ENCODE measurements at places on chromosomes 11 and 22.
A peak's percentile ranks its signal among the peaks of the same experiment; 100 is the strongest.

DNA sequence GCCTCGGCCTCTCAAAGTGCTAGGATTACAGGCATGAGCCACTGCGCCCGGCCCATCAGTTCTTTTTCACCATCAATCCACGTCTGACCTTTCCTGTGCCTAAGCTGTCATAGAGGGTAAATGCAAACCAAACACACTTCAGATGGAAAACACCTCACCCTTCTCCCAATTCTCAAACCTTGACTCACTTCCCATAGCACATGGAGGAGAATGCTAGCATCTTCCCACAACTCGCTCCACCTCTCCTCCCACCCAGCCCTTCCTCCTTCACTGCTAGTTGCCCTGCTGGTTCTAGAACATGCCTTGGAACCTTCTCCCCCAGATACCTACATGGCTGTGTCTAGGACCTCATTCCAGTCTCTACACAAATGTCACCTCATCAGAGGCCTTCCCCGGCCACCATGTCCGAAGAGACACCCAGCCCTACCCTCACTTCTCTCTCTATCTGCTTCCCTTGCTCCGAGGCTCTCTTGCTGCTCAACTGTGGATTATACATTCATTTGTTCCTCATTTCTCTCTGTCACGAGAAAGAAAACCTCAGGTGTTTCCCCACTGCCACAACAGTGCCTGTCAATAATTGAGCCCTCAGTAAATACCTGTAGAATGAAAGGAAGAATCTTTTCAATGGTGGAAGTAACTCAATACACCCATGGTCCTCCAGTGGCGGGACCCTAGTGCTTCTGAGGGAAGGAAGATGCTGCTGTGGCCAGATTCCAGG lies 21.3 kb upstream of the NCF4 start:
- DNase-seq: no peak

- DNase-seq: no peak
These were observed 430.0 kb downstream of the FAM181B start for GRCh38 chr11:82303671-82304070.

GRCh38 chr11:29534836-29535235 lies 482.0 kb downstream of the KCNA4 start:
- DNase-seq: no peak

DNA sequence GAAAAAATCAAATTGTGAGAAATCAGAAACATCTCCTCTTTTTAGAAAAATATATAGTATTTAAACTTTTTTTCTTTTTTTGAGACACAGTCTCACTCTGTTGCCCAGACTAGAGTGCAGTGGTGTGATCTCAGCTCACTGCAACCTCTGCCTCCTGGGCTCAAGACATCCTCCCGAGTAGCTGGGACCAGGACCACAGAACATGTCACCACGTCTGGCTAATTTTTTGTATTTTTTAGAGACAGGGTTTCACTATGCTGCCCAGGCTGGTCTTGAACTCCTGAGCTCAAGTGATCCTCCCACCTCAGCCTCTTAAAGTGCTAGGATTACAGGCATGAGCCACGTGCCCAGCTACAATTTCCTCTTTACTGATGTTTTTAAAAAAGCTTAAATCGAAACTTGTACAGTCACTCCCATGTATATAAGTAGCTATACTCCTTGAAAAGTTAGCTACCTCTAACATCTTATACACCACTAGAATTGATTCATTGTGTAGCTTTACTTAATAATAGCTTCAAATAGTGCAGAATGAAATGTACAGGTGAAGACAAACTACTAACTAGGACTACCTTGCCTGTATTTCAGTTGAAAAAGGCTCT lies 10.3 kb downstream of the EIF4G2 start:
- DNase-seq: no peak

DNA sequence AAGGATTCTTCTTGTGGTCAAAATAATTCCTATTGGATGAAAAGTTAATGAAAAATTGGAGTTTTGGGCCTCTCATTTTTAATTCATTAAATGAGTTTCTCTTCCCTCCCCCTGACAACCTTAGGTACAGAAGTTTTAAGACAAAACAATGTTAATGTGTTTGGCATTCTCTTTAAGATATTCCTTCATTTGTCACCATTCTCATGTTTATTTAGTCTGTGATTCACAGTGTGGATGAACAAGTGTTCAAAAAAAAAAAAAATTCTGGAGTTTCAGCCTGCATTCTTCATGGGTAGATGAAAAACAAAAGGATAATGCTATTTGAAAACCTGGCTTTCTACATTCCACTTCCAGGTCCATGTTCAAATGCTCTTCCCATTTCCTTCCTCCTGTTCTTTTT lies 172.6 kb upstream of the LUZP2 start:
- no peak for DNase-seq

GRCh38 chr11:76339221-76339620 lies 41.7 kb downstream of the THAP12 start:
- DNase-seq: no peak

- DNase-seq: peak; percentile 3
These were observed 546 bp downstream of the GNB1L start for GRCh38 chr22:19853879-19854777.

DNA sequence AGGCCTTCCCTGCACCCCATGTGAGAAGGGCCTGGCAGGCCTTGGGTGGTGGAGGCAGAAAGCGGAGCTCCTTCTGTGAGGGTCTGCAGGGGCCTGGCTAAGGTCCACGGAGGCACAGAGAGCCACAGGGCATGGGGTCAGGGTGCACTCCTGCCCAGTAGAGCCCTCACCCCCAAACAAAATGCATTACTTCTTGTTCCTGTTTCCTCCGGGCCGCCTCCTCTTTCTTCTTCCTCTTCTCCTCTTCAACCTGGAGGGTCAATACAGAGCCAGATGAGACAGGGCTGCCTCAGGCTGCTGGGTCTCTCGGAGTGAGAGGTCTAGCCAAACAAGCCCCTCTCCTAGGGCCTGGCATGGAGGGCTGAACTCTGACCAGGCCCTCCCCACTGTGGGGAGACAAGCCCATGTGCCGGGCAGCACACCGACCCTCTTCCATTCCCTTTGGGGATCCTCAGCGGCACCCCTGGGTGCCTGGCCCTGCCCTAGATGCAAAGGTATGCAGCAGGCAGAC lies 10.3 kb upstream of the NAP1L4 start:
- DNase-seq: no peak

DNA sequence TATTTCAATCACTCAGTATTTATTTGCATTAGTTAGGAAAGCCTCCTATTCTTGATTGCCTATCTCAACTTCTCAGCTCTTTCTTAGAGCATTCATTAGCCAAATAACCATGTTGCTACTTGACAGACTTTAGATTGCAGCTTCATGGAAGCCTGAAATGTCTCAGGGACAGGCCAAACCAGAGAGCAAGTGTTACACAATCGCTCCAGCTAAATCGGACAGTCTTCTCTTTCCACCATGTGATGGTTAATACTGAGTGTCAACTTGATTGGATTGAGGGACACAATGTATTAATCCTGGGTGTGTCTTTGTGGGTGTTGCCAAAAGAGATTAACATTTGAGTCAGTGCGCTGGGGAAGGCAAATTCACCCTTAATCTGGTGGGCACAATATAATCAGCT lies 106.5 kb upstream of the DRD2 start:
- no peak for DNase-seq

DNA sequence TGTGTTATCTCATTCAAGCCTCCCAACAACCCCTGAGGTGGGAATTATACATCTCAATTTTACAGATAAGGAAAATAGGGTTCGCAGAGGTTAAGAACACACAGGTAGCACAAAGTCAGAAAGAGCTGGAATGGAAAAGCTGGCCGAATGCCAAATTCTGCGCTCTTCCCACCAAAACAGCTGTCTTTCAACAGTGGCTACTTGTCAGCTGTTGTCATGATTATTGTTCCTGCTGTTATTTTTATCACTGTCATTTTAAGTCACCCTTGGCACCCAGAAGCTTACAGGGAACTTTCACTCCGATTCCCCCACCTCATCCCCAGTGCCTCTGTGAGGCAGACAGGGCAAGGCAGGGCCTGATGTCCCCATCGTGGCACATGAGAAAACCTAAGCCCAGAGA lies 74.5 kb upstream of the CSNK2A3 start:
- no peak for DNase-seq

GRCh38 chr22:30804626-30805025 lies 110.0 kb downstream of the OSBP2 start:
- no peak for DNase-seq

DNA sequence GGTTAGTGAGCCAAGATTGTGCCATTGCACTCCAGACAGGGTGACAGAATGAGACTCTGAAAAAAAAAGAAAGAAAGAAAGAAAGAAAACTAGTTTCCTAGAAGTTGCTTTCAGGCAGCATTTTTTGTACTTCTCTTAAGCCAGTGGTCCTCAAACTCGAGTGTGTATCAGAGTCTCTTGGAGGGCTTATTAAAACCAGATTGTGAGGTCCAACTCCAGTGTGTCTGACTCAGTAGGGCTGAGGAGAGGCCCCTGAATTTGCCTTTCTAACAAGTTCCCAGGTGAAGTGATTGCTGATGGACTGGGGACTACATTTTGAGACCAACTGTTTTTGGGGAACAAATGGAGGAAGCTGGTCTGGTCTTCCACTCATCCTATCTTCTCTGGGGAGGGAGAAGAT lies 57.5 kb upstream of the VSTM5 start:
- no peak for DNase-seq

GRCh38 chr11:82034527-82034926 lies 699.1 kb downstream of the FAM181B start:
- no peak for DNase-seq

DNA sequence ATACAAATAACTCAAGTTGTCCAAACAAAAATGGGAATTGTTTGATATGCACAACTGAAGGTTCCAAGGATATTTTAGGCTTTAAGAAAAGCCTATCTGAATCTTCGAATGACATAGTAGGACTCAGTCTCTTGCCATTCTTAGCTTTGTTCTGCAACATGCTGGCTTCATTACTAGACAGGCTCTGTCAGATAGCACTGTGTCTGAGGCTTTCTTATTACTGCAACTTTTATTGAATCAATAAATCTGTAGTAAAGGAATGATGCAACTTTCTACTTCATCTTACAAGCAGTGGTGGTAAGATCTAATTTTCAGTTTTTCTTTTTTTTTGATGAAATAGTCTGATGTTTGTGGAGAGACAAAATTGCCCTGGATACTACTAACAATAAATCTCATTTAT lies 319.3 kb upstream of the CCDC179 start:
- no peak for DNase-seq

DNA sequence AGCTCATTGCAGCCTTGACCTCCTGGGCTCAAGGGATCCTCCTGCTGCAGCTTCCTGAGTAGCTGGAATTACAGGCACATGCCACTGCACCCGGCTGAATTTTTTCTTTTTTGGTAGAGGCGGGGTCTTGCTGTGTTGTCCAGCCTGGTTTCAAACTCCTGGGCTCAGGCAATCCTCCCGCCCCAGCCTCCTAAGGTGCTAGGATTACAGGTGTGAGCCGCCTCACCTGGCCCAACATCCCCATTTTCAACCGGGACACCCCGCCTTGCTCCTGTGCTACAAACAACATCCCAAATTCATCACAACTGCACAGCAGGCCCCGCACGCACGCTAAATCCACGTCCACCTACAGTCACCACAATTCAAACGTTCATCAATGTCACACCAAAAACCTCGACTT lies 61.0 kb downstream of the ARFGAP3 start:
- no peak for DNase-seq

GRCh38 chr11:41225856-41226633 lies 233.4 kb downstream of the LRRC4C start:
- DNase-seq: peak; percentile 12

GRCh38 chr22:26592421-26592891 lies 2.5 kb upstream of the TPST2 start:
- no peak for DNase-seq

DNA sequence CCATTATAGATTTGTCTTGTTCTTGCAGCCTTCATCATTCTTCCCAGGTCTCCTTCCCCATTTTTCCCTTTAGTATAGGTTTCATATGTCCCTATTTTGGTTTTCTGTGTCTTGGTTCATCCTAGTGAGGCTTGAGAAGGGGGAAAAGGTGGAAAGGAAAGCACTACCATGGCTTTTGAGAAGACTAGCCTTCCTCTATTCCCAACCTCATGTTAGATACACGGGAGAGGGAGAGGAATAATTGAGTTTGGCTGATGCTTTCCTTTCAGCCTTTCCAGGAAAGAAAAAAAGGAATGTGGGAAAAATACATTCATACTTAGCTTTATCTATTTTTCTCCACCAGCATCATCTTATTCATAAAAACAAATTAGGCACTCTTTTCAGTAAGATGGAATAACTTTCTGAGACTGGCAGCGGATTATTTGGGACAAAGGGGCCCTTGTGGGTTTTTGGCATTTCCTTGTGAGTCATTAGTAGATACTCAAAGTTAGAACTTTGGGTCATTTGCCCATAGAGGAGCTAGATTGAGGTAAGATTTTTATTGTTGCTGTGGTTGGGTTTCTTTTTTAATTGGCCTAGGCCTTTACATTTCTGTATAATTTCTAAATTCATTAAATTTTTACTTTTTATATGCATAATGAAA lies 23.8 kb downstream of the CAPRIN1 start:
- no peak for DNase-seq

- no peak for DNase-seq
These were observed 4.0 kb downstream of the CARNS1 start for GRCh38 chr11:67419325-67420049.

DNA sequence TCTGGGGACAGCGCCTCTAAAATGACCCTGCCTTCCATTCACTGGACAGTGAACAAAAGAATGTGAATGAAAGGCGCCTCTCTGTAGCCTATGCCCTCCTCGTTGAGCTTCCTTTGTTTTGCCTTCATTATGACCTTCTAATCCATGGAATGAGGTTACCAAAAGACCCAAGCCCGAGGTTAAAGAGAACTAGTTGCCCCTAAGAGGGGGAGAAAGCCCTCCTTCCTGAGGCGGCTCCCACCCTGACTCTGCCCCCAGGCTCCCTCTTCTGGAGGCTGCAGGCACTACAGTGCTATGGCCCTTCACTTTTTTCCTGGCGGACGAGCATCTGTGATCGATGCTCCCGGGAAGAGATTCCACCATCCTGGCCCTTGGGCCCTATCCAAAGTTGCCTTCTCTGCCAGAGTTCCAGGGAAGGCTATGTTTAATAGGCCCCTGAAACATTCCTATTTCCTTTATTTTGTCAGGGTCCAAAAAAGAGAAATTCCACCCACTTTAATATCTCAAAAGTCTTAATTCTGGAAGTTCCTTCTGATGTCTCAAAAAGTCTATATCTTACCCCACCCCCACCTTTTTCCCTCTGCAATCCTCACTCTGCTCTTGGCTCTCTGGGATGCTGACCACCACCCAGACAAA lies 147.3 kb downstream of the FEZ1 start:
- peak; percentile 36 for DNase-seq

Data from pons (tissue), 1 donor.